ENCODE measurements at places on chromosomes 3 and 15.
A peak's percentile ranks its signal among the peaks of the same experiment; 100 is the strongest.

DNA sequence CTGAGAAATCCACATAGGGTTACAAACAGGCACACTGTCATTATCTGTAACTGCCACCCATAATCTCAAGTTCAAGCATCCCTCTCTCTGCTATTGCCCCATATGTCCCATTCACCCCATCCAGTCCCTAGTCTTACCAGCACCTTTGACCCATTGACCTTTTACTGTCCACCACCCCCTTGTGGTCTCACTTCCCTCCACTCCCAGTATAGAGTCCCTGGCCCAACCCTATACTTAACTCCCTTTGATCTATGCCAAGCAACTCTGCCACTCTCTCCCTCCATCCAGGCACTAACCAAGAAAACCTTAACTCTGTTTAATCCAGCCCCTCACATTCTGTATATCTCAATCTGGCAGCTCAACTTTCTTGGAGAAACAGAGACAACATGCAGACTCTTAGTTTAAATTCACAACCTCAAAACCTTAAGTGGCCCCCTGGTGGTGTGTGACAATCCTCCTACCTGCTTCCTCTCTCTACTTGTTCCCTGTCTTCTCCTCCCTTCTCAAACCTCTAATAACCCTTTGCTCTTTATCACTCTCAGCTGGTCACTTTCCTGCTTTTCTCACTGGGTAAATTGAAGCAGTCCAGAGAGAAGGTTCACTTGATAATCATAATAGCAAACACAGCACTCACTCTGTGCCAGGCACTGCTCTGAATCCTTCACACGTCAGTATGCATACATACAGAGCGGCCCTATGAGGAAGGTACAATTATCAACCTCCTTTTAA lies 162.7 kb downstream of the STT3B start:
- no peak for DNase-seq

GRCh38 chr3:71251156-71251775 lies 332.3 kb downstream of the FOXP1 start:
- DNase-seq: no peak

DNA sequence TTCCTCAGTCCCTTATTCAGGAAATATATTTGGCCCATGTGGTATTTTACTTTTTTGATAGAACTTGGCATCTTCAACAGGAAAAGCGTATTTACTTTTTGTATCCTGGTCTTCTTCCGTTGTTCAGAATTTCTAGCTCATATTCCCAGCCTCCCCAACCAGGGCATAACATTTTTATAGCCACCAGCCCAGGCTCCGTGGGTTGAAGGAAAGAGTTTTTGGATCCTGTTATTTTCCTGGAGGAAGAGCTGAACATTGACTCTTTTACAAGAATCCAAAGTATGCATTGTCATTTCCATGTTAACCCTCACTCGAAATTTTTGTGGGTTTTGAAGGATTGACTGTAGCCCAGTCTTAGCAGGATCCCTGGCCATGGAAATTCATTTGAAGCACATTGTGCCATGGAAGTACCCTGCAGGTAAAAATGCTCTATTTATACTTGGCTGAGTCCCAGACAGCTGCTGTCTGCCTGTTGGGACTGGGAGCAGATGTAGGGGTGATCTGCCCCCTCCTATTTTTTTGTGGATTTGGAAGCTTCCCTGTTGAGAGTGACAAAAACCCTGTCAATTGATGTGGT lies 98.8 kb downstream of the AKAP13 start:
- no peak for DNase-seq

DNA sequence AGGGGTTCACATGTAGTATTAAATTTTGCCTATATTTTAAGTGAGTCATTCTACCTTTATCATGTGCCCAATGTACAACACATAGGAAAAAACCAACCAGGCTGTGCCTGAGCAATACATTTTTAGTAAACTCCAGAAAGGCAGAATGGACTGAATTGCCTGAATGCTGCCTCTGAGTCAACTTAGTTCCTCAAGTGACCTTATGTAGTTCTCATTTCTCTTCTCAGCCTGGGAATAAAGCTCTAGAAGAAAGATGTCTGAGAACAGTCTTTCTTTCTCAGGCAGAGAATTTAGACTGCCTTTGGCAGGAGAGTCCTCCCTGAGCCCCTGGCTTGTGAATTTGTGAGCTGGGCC lies 13.0 kb downstream of the ST3GAL6 start:
- no peak for DNase-seq

GRCh38 chr3:108124337-108125152 lies 33.7 kb upstream of the CD47 start:
- peak; percentile 34 for DNase-seq

DNA sequence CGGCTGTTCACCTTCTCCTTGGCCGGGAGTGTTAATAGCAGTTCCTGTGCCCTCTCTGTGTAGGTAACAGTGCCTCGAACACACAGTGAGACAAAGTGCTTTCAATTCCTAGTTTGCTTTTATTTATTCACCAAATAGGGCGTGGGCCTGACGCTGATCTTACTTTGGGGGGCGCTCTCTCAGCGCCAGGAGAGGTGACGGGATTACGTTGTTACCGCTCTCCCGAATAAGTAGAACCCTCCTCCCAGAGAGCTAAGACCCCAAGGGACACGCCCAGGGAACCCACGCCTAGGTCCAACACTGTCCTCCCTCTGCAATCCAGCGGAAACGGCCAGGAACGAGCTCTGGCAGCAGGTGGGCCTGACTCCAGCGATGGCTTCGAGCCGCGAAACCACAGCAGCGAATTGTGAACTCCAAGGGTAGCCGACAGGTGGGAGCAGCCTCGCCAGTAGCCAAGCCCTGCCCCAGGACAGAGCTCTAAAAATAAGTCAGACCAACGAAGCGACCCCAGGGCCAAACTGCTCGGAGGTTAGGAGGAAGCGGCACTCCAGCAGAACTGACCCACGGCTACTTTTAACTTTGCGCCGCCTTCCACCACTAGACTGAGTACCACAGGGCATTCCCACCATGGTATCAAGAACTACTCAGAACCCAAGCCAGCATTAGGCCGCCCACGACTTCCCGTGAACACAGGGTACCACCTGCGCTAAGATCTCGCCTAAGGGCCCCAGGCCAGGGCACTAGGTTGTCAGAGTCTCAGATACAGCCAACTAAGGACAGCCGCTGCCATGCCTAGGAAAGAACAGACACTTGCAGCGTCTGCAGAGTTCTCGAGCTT lies 1.6 kb upstream of the SIN3A start:
- peak; percentile 59 for DNase-seq

DNA sequence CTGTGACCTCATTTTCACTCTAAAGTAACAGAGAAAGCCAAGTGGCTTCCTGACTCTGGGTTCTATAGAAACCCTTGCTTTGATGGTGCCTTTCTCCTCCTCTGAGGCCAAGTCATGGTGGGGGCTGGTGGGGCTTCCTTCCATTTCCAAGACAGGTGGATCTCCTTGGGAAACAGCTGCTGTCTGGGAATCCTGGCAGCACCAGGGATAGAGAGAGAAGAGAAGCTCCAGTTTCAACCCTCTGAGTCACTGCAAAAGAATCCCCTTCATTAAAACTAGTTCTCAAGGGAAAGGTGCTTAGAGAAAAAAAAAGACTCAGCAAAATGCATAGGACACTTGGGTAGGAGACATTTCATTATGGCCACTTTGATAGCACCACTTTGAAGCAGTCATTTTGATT lies 614.4 kb downstream of the FHIT start:
- DNase-seq: no peak

- no peak for DNase-seq
Observed at GRCh38 chr15:46856839-46857502, 860.3 kb upstream of the SEMA6D start.

DNA sequence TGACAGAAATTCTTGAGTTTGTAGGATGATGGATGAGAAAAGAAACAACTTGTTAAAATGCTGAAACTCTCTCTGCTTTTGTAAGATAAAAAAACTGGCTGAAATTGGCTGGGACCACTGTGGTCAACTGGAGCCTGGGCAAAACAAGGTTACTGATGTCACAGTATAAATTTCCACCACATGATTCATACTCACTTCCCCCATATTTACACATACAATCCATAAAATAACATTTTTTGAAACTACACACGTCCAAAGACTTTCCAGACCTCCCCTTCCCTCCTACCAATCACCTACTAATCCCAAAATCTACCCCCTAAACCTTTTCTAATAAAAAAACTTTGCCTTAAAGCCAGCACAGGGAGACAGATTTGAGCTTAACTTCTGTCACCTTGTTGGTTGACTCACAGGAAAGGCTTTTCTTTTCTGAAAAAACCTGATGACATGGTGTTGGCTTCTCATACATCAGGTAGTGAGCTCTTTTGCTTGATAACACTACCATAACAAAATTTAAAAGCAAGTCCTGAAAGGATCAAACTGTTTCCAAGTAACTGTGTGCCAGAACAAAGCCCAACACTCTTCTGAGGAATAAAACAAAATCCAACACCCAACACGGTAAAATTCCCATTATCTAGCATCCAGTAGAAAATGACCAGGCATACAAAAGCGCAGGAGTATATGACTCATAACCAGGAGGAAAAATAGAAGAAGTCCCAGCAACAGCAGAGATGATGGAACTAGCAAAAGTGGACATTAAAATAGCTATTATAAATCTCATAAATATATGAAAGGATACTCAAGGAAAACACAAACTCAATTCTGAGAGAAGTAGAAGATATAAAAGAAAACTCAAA lies 87.3 kb upstream of the SNRK start:
- DNase-seq: no peak

- no peak for DNase-seq
Observed at GRCh38 chr3:188342991-188343732, 189.2 kb downstream of the LPP start.

- DNase-seq: no peak
Observed at GRCh38 chr3:127031845-127032244, 48.9 kb downstream of the PLXNA1 start.

GRCh38 chr3:24492971-24493551 lies 1.6 kb downstream of the THRB start:
- no peak for DNase-seq

DNA sequence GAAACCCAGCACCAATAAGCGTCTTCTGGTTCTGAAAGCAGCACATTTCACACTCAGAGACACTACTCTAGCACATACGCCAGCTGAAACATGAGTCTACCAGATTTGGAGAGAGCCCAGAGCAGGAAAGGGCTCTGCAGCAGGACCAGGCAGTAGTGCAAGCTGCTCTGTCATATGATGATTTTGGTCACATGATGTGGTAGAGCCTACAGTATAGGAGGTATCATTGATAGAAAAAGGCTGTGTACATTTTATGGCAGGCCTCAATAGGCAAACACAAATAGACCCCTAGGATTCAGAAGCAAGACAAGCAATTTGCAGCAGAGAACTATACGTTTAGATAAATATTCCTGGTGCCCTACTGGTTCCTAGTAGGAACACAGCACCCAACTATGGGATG lies 58.2 kb downstream of the QTRT2 start:
- no peak for DNase-seq

- no peak for DNase-seq
Observed at GRCh38 chr3:129533406-129533805, 5.0 kb downstream of the RHO start.

All from stimulated activated CD4-positive, alpha-beta T cell treated with anti-CD3 and anti-CD28 coated beads, Interleukin-15, amount 100 ng/mL, for 1 hour (primary cell).